Activated CD4-positive, alpha-beta T cell treated with anti-CD3 and anti-CD28 coated beads, Interleukin-2, amount 50 U/mL, for 4 hours (primary cell): ENCODE measurements at places on chromosomes 16 and 17.

GRCh38 chr16:11949527-11949926, 7.7 kb upstream of the NPIPB2 start:
- DNase-seq: no peak

DNA sequence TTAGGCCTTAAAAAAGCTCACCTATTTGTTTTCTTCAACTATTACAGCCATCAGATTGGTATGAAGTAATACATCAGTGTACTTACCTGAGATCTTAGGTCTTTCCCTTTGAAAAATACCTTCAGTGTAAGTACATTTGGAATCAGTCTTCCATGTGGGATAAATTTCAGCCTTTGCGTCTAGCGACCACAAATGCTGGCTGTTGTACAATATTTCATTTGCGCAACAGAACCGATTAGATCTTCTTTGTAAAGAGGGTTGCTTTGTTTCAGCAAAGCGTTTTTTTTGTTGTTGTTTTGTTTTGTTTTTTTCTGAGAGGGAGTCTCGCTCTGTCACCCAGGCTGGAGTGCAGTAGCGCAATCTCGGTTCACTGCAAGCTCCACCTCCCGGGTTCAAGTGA, 394.0 kb downstream of the CPPED1 start:
- DNase-seq: no peak

DNA sequence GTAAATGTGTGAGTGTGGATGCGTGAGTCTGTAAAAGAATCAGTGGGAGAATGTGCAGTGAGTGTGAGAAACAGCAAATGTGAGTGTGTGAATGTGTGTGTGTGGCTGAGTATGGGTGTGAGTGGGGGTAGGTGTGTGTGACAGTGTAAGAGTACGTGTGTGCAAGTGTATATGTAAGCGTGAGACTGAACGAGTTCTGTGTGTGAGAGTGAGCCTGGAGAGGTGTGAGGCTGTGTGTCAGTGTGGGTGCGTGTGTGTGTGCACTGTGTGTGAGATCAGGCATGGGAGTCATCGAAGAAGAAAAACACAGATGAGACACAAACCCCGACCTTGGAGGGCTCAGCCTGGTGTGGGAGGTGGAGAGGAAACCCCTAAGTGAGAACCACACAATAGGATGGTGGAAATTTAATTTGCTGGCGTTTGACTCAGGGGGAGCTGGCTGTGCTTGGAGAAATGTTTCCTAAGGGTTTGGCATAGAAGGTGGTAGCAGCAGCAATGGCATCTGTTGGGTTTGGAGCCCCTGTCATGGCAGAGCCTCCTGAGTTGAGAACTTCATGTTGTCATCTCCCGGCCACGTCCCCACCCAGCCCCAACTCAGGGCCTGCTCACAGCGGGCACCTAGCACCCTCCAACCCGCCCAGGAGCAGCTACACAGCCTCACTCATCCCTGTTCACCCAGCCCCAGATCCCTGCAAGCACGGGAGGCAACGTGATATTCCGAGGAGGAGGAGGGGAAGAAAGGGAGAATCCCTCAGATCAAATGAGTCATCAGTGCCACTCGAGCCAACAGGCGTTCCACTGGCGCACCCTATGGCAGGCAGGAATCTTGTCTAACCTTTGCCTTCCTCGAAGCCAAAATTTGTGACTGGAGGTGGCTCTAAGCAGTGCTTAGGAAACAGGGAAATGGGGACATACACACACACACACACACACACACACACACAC, 14.3 kb upstream of the NUBP1 start:
- DNase-seq: no peak

DNA sequence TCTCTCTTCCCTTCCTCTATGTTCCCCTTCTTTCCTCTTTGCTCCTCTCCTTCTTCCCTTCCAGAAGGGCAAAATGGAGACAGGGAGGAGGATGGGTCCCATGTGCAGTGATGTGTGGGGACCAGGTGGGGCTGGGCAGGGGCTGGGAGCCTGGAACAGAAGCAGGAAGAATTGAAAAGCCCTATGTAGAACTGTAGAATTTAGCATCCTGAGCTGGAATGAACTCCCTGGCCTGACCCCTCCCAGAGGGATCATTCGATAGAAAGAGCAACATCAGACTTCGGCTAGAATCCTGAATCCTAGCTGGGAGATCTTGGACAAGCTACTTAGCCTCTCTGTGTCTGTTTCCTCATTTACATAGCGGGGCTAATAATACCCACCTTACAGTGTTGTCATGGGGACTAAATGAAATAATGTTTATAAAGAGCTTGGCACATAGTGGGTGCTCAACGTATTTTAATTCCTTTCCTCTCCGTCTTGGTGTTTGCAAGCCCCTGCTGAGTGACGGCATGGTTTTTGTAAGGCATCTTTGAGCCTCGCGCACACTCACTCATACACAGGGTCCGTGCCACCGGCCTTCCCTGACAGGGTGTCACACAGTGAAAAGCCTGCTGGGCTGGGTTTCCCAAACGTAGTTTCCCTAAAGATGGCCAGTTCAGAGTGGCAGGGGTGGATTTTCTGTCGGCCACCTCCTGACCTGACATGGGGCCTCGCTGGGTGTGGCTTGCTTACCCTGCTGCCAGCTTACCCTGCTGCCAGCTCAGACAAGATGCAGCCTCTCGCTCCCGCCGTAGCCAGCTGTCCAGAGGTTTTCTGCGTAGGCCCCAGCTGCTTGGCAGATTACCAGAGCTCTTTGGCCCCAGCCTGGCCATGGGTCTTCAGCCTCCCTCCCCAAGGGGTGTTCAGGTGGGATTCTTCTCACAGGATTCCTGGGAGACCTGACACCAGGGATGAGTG, 6.1 kb upstream of the ARHGAP23 start:
- no peak for DNase-seq

GRCh38 chr16:50640391-50640790, 40.7 kb downstream of the SNX20 start:
- no peak for DNase-seq

DNA sequence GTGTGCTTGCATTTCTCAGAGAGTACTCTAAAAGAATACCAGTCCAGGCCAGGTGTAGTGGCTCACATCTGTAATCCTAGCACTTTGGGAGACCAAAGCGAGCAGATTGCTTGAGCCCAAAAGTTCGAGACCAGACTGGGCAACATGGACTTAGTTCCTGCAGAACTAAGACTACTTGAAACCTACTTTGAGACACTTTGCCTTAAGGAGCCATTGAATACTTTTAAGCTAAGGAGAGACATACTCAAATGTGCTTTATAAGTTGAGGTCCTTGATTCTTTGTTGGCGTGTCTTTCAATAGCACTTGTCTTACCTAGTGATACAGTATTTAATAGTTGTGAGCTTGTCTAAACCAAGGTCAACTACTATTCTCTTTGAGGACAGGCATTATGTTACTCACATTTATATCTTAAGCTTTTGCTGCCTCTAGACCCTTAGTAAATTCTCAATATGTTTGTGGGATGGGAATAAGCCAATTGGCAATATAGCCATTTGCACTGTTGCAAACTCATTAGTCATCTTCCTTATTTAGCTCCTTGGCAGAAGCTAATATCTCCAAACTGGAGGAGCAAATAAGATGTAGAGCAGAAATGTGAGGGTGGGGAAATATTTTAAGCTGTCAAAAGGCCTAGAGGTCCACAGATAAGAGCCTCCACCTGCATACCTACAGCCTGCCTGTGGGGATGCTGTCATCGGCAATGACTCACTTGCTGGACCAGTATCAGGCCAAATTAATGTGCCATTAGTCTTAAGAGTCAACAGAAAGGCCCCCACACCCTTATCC, 16.3 kb downstream of the SCPEP1 start:
- DNase-seq: no peak

- DNase-seq: no peak
These were observed 28.7 kb upstream of the DDX52 start for GRCh38 chr17:37671824-37672547.
